ENCODE measurements at places on chromosomes 16 and 17.

DNA sequence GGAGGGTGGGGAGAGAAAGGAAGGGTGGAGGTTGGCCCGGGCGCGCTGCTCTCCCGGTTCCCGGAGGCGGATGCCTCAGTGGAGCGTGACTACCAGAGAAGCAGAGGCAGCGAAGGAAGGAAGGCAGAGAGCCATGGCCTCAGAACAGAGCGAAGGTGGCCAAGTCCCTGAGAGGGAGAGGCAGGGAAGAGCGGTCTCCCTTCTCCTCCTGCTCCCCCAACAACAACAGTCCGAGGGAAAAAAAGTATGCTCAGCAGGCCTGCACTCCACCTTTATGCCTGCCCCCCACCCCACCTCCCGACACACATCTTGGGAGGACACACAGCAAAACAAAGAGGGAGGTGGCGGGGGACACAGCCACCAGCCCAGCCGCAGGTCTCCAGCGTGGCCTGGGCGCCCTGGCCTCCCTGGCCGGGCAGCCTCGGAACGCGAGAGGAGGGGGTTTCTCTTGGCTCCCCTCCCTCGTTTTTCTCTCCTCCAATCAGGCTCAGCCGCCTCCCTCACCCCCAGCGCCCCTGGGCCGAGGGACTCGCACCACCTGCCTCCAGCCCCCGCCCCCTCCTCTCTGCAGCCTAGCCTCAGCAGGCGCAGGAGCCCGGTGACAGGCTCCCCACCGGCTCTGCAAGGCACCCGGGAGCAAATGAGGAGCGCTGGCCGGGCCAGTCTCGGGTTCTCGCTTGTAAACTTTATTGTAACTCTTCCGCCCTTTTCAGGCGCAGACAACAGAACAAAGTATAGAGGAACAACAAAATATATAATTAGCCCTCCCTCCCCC, 1.1 kb upstream of the HOXB7 start:
- DNase-seq = peak; percentile 26

GRCh38 chr16:30985401-30986128, 558 bp downstream of the HSD3B7 start:
- DNase-seq = no peak

DNA sequence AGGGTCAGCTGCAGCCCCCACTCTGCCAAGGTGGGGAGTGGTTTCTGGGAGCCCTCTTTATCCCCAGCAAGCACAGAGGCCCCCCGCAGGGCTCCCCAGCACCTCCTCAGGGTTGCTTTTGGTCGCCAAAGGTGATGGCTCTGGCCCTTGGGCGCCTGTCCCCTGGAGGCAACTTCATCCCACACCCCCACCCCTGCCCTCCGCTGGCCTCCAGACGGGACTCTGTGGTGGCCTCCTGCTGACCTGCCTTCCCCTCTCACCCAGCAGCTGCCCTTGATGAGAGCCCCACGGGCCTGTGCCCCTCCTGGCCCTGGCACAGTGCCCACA, 7.8 kb upstream of the RHOT2 start:
- DNase-seq = no peak

DNA sequence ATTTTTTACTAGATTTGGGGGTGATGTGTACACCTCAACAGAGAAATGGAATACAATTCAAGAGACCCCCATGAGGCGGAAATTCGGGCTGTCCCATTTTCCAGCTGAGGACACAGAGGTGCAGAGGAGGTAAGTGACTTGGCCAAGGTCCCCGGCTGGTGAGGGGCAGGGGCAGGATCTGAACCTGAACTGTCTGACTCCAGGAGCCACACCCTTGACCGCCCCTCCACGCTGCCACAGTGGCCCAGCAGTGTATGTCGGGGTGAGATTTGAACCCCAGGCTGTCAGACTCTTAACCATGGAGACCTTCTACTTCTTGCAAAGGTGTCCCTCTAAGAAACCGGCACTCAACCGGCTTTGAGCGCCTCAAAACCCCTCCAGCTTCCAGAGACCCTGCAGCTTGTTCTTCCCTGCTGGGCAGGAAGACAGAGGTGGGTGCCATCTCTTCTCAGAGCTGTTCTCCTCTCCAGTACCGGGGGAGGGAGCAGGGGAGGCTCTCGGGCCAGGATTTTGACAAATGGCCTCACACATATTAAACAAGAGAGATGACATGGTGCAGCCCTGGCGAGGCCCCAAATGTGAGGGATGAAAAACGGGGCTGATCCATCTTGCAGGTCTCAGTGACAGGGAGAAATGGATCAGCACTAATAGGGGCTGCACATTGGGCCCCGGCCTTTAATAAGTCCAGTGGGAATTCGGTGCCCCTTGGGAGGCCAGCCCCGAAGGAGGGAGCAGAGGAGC, 222.3 kb downstream of the GSG1L start:
- DNase-seq = no peak

DNA sequence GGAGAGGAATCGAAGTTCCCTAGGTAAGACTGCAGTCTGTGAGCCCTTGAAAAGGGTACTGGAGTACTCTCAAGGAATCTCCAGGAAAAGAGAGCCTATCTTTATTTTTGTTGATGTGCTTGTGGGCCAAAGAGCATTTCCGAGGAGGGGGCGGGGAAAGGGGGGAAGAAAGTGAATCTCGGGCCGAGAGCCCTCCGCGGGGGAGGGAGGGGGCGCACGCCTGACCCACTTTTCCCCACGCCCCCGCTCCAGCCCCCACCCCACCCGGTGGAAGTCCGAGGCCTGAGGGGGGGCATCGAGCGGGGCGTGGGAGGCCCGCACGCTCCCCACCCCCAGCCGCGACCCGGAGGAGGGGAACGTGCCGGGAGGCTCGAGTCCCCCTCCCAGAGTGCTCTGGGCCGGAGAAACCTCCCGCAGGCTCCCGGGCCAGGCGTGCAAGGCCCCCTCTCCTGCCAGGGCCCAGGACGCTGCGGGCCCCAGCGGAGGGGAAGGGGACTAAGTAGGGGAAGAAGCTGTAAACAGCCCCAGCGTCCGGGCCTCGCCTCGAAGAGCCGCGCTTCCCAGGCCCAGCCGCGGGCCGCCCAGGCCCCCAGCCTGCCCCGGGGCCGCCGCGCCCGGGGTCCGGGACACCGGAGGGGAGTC, 444 bp downstream of the HELZ start:
- peak; percentile 27 for DNase-seq

- DNase-seq = no peak
Measured at GRCh38 chr16:48499923-48500381, 110.0 kb downstream of the N4BP1 start.

GRCh38 chr17:78268191-78268874, 36.9 kb downstream of the TMEM235 start:
- DNase-seq = no peak

DNA sequence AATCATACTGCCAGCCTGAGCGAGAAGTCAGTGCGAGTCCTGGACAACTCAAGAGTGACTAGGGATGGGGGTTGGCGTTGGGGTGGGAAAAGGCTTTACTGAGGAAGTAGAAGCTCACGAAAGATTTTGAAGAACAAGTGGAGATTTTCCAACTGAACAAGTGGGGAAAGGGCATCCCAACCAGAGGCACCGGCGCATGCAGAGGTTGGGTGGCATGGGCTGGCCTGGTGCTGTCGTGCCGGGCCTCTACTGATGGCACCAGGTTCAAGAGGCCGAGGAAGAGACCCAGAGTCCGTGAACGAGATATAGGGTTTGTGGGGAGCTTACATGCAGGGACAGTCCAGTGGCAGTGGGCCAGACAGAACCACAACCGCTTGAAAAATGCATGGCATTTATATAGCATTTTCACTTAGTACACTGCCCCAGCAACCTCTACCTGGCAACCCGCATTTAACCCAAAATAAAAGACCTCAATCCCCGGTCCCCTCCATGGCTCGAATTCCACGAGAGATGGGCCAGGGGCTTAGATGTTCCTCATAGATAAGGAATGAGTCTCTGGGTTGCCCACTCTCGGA, 7.7 kb upstream of the ITGA3 start:
- DNase-seq = no peak

GRCh38 chr17:54180950-54181349, 358.2 kb downstream of the KIF2B start:
- DNase-seq = no peak

DNA sequence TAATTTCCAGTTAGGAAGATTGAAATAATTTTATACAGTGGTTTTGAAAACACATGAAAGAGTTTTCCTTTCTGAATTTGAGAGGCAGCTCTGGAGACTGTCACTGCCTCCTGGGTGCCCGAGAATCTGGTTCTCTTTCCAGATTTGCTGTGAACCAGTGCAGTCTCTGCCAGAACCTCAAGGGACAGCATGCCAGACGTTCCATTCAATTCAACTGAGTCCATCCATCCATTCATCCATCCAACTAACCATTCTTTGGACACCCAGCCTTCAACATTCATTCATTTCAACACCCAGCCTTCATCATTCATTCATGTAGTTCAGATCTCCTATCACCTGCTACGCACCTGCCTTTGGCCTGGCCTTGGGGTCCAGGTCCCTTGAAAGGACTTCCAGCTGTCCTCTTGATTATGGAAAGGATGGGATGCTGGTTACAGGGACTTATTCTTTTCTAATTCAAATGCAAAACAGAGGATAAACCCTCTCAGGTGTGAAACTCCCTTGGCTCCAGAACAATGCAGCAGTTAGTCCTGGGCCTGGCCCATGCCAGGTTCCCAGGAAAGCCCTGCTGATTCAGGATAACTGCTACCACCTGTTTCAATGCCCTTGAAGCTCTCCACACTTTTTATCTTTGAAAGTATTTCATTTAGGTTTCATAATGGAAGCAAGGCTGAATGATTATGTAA, 68.7 kb downstream of the WSCD1 start:
- DNase-seq = no peak

DNA sequence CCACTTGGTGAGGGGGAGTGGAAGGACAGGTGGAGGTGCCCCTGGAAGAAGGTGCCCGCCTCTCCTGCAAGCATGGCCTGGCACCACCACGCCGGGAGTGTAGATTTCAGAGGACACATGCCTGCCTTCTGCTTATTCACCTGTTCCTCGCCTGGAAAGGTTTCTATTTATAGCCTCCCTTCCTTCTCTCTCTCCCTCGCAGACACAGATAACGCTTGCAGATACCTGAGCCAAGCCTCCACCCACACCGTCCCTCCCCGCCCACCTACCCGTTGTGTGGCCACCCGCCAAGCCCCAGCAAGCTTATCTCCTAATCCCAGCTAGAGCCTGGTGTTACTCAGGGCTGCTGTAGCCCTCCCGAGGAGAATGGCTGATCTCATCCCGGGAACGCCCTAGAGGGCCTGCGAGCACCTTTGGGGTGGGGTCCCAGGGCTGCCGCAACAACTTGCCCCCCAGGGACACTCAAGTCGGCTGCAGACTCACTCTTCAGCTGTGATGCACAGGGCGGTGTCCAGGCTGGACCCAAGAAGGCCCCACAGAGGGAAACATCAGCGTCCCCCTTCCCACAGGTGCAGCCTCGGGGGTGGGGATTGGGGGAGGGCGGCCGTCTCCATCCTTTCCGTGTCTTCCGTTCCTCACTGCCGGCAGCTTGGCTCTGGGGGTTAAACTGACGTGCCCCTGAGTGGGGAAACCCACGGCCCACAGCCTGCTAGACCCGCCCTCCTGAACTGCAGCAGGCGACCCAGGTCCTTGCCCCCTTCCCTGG, 1.9 kb upstream of the SNAI3 start:
- no peak for DNase-seq

DNA sequence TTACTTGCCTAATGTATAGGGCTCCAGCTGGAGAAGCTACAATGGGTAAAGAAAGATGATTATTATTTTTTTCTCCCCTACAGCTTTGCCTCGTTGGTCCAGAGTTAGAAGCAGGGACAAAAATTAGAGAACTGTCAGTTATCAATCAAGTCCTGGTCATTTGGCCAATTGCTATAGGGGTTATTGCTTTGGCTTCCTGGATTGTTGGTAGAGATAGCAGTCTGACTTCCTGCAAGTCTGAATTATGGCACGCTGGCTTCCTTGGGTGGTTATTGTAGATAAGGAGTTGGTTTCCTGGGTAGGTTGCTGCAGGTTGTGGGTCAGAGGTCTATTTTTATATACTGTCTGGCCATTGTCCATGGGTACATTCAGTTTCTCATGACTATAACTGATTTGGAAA, 84.7 kb upstream of the ELAC2 start:
- no peak for DNase-seq

DNA sequence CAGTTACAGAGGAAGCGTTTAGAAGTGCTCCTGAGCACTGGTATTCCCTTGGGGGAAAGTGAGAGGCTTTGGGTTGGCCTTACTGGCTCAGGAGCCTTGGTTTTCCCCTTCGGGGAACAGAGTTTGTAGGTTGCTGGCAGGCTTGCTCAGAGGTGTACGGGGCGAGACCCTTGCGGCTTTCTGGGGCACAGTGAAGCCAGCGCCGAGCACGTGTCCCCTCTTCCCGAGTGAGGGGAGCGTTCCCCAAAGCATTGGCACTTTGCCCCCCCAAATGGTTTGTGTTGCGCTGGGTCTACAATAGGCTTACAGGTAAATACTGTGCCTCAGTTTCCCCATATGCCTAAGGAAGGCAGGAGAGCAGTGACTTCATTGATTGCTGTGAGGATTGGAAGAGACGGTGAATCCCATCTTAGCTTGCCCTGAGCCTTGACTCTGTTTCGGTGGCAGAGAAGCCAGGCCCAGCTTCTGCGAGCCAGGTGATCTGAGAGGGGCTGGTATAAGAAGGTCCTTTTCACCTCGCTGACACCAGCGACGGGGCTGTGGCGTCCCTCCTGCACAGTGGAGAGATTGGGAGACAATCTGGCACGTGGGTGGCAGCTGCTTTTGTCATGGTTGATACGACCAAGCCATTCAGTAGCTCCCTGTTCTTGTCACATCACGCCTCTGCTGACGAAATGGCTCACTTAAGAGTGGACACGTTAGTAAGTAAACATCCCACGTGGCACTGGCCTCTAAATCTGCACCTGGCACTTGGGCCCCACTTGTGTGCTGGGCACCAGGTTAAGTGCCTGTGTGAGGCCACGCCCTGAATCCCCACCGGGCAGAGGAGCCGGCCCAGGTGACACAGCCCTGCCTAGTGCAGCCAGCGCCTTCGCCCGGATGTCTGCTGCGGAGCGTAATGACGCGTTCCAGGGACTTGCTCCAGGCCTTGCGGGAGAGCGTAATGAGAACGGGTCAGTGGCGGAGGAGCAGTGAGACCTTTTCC, 55.0 kb downstream of the MEAK7 start:
- DNase-seq = no peak

DNA sequence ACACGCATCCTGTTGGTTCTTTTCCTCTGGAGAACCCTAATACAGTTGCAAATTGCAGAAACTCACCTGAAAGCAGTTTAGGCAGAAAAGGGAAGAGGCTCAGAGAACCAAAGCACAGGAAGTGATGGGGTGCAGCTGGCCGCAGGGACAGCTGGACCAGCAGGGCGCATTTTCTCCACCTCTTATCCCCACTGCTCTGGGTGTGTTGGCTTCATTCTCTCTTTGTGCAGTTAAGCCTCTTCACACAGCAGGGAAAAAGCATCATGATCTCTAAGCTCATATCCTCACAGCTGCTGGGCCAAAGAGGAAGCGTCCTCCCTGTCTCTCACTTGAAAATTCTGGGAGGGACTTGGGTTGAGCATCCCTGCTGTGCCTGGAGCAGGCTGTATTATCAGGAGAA, 20.0 kb upstream of the LRRC75A start:
- DNase-seq = no peak
